Globus pallidus (tissue), 1 donor: ENCODE measurements at places on chromosomes 6 and 20.
A peak's percentile ranks its signal among the peaks of the same experiment; 100 is the strongest.

DNA sequence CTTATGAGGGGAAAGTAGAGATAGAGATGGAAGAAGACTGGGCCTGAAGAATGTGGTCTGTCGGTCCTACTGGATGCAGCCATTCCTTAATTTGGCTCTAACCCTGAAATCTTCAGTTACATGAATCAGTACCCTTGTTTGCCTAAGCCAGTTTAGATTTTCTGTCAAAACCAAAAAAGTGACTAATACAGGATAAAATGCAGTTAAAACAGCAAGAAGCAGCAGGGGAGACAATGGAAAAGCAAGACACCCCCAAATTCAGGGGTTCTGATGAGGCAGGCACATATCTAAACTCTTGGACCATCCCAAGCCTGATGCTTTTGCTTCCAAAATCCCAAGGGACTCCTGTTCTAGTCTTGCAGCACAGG, 17.4 kb upstream of the UBE2V1 start:
- DNase-seq = no peak

DNA sequence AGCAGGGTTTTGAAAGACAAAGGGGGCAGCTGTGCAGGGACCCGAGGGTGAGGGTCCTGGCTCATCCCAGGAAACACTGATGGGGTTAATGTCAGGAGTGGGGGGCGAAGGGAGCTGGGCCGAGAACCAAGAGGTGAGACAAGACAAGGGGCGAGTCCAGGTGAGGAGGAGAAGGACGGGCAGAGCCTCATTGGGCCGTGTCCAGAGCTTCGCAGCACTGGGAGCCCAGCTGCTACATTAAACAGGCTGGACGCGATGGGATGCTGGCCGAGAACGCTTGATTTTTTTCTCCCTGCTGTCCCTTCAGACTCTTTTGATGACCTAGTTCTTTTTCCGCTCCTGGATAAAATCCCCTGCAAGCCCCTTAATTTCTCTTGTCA, 172.8 kb upstream of the SNX9 start:
- peak; percentile 60 for DNase-seq

- DNase-seq = no peak
Measured at GRCh38 chr6:89471287-89471867, 38.4 kb downstream of the ANKRD6 start.

GRCh38 chr6:45455408-45455807, 77.7 kb upstream of the SUPT3H start:
- DNase-seq = no peak

DNA sequence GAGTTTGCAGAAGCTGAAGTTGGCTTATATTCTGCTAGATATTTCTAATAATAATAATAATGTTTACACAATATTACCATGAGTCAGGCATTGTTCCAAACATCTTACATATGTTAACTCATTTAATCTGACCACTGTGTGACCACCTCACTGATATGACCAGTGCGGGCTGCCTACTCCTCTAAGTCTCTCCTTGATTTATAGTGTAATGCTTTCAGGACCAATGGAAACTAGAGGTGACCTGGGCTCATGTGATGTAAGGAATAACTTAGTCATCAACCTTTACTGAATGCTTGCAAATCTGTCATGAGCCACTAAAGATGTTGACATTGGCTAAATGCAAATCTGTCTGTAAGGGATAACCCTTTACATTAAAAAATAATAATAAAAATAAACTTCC, 51.1 kb upstream of the GPR6 start:
- DNase-seq = no peak

GRCh38 chr6:12601881-12602280, 114.7 kb upstream of the PHACTR1 start:
- DNase-seq = no peak

GRCh38 chr20:17698384-17698783, 1.4 kb upstream of the BANF2 start:
- no peak for DNase-seq

DNA sequence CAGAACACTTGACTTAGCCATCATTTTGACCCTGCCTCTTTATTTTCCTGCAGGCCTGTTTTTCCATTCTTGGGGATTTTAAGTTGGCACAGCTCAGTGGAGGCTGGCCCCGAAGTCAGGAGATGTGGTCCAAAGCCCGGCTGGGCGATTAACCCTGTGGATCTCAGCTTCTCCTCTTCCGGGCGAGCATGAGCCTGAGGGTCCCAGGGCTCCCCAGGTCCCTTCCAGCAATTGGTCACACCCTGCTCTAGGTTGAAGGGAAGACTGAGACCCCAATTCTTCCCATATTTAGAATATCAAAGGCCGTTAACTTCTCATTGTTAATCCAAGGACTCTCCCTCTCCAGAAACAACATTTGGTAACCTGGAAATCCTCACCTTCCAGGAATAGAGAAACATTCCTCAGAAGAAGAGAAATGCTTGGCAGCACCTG, 2.3 kb downstream of the THBS2 start:
- DNase-seq = peak; percentile 80

DNA sequence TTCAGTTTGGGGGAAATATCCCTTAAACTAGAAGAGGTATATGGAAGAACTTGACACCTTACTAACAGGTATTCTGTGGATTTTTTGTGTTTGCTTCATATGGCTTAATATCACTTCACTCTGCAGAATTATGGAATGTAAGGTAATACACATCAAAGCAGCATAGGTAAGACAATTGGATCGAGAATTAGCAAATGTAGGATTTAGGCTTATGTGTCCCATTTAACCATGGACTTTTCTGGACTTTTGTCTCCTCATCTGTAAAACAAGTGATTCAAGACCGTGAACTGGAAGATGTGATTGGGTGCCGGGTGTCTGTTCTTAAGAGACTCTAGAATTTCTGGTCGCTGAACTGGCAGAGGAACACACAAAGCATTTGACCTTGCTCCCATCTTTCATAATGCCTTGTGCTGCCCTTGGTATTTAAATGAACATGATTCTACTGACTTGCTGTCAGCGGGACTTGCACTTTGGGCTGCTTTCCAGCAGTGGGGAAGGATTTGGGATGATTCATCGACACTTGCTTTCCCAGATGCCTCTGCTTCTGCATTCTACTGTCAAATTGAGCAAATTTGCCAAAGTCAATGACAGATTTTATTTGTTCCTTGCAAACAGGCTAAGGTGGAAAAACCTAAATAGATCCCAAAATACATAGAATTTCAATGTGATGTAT, 199.8 kb downstream of the PLCB1 start:
- DNase-seq = no peak

GRCh38 chr20:5667705-5668528, 82.3 kb upstream of the SHLD1 start:
- DNase-seq = no peak

DNA sequence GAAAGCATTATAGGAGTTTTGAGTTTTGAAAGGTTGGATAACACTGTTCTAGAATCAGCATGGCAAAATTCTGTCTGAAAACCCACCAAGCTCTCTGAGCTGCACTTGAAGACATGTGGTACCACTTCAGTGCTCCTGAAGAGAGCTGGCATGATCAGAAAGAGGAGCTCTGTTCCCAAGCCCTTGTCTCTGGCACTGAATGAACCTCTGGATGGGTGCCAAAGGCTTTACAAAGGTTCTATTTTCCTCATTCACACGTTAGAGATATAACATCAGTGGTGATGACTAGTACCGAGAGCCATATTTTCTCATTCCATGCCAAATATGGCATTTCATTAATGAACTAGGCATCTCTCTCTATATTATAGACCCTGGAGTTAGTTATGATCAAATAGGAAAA, 301.8 kb upstream of the ID4 start:
- DNase-seq = peak; percentile 3

- no peak for DNase-seq
Measured at GRCh38 chr20:839626-840025, 6.1 kb downstream of the FAM110A start.

- DNase-seq = no peak
Measured at GRCh38 chr6:24778121-24778520, 3.4 kb downstream of the GMNN start.

- DNase-seq = no peak
Measured at GRCh38 chr20:58657262-58657661, 6.2 kb downstream of the STX16 start.

- no peak for DNase-seq
Measured at GRCh38 chr6:156336089-156336488, 441.1 kb upstream of the ARID1B start.

- DNase-seq = no peak
Measured at GRCh38 chr6:53594596-53594995, 49.7 kb upstream of the GCLC start.

GRCh38 chr20:34322267-34323105, 19.3 kb upstream of the AHCY start:
- no peak for DNase-seq

DNA sequence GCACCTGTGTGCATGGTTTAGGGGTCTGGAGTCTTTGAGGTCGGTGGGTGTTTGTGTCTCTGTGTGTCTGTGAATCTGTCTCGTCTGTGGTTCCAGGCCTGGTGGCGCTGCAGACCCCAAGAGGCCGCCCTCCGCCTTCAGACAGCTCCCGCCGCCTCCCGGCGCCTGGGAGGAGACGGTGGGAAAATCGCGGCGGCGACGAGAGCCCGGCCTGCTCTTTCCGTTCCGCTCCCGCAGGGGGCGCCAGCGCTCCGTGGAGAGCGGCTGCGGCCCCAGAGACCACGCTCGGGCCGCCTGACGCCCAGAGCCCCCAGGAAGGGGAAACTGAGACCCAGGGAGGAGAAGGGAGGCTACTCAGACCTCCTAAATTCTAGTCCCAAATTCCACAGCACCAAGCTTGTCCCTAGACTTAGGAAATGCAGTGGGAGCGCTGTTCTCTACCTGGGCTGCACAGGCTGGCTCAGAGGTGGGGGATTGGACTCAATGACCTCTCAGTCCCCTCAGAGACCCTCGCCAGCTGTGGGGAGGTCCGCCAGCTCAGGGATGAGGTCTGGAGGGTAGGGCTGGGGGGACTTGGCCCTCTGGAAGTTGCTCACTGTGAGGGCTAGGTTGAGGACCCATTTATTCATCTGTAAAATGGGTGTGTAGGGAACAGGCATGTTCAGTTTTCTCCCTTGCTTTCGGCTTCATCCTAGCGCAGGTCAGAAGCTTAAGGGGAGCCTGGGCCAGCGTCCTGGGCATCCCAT, 36.9 kb upstream of the BLCAP start:
- DNase-seq = no peak

- DNase-seq = no peak
Measured at GRCh38 chr6:104423691-104424090, 436.0 kb downstream of the HACE1 start.

GRCh38 chr6:34810936-34811632, 19.2 kb downstream of the BLTP3A start:
- DNase-seq = no peak

DNA sequence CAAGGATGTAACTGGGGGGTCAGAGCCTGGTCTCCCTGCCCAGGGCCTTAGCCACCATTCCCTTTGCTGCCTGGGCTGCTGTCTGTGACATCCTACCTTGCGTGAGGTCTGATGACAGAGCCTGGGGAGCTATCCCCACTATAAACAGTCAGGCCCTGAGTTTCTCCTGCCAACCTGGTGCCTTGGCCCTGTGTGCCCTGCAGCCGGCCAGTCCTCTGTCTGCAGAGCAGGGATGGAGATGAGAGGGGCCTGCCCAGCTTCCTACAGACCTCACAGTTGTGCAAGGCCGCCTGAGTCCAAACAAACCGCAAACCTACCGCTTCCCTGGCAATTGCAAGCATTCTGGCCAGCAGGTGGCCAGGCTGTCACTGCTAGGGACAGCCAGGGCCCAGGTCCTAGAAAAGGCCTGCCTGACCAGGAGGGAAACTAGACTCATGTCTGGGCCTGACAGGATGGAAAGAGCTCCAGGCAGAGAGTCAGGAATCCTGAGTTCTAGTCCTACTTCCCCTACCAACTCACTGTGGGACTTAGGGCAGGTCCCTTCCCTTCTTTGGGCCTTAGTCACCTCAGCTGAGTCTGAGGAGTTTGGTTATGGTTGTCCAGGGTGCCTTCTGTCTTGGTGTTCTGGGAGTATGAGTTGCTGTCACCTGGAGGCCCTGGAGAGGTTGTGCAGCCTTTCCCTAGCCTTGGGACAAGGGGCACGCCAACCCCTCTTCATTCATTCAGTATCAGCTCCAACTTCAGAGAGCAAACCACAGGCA, 86.2 kb downstream of the VEGFA start:
- no peak for DNase-seq

GRCh38 chr6:4698901-4699659, 77.1 kb upstream of the CDYL start:
- DNase-seq = no peak

- no peak for DNase-seq
Measured at GRCh38 chr20:1757072-1757471, 99.5 kb upstream of the SIRPG start.

DNA sequence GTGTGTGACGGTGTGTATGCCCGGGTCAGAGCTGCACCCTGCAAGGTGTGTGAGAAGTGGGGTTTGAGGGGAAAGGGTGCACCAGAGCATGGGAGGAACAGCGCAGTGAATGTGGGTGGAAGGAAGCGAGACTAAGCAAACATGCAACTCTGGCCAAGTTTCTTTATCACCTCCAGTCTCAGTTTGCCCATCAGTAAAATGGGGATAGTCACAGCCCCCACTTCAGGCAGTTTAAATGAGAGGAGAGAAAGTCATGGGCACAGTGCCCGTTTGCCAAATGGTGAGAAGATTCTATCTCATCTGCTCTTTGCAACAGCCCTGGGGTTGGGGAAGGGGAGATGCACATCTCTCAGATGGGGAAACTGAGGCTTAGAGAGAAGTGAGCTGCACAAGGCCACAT, 12.8 kb upstream of the VSTM2L start:
- DNase-seq = no peak

- peak; percentile 89 for DNase-seq
Measured at GRCh38 chr6:109482905-109483734, at the start of gene ZBTB24. TSS of gene ZBTB24 (minus strand) at chr6:109483219. CDS start at chr6:109482026, 1,193 bp downstream.

DNA sequence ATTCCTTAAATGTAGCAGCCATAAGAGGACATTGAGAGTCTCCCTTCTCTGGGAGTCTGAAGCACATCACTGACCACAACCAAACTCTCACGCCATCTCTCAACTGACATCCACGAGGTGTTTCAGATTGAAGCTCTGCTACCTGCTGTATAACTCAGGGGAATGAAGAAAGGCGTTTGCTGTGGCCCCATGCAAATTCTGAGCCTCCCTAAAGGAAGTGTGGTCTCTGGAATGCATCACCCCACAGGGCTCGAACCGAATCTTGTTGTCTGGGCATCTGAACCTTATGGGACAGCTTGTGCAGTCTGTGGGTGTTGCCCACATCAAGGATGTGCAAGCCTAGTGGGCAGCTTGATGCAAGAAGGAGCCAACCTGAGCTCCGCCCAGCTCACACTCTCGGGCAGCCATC, 10.9 kb downstream of the PMEPA1 start:
- DNase-seq = no peak

GRCh38 chr20:45095805-45096238, 5.1 kb downstream of the KCNS1 start:
- DNase-seq = peak; percentile 72

DNA sequence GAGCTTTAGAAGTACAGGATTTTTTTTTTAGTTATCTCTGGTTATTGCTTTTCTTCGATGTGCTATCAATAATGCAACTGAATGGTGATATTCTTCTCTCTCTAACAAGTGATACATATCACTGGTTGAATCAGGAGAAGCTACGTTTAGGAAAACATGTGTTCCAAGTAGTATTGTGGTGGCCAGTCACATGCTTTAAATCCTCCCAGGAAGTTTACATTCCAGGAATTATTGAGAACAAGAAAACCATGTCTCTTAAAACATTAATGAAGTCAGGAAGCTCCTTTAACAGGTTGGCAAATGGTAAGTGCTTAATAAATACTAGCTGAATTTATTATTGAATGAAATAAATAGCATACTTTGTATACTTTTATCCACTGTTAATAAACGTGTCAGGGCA, 371.1 kb downstream of the BCKDHB start:
- no peak for DNase-seq
